ENCODE measurements at places on chromosomes 11 and 22.
A peak's percentile ranks its signal among the peaks of the same experiment; 100 is the strongest.

- no peak for DNase-seq
Observed at GRCh38 chr11:132824642-132825041, 707.7 kb downstream of the OPCML start.

- peak; percentile 19 for DNase-seq
Observed at GRCh38 chr22:22855617-22856308, 31.9 kb upstream of the IGLL5 start.

GRCh38 chr11:3196161-3197043 lies 22.2 kb downstream of the MRGPRG start:
- DNase-seq: no peak

DNA sequence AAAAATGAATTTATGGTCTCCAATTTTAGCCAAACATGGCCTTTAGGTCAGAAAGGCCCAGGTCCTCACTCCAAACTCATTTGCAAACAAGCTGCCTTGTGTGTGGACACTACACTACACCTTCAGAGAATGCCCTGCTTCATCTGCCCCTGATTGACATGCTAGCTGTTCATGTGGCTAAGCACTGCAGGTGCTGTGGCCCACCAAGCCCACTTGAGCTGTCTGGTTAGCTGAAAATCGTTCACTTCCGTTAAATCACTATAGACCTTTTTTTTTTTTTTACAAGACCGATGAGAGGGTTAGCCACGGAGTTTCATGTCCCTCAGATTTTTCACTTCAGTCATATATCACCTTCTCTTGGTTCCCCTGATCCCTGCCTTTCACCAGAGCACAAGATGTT lies 39.3 kb downstream of the NF2 start:
- no peak for DNase-seq

DNA sequence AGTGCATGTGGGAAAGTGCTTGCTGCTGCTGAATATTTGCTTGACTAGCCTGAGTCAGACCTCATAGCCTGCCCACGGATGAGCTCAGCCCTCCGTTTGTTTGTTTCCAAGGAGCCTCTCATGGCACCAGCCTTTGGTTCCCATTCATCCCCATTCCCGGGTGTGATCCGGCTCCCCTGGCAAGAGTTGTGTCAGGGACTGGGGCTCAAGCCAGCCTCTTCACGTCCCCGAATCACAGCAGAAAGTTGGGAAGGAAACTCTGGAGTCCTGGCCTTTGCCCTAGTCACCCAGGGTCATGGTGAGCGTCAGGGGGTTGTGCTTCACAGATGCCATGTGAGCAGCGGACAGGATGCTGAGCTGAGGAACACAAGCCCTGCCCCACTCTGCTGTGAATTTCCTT lies 13.8 kb downstream of the SEC14L3 start:
- no peak for DNase-seq

- no peak for DNase-seq
Observed at GRCh38 chr11:68044898-68045351, 6.1 kb downstream of the TCIRG1 start.

- peak; percentile 30 for DNase-seq
Observed at GRCh38 chr22:43152357-43153071, 1.2 kb downstream of the TSPO start.

- no peak for DNase-seq
Observed at GRCh38 chr11:80519596-80520506, 1079.0 kb upstream of the TENM4 start.

GRCh38 chr22:31488988-31489617 lies 539 bp downstream of the EIF4ENIF1 start:
- DNase-seq: peak; percentile 29

DNA sequence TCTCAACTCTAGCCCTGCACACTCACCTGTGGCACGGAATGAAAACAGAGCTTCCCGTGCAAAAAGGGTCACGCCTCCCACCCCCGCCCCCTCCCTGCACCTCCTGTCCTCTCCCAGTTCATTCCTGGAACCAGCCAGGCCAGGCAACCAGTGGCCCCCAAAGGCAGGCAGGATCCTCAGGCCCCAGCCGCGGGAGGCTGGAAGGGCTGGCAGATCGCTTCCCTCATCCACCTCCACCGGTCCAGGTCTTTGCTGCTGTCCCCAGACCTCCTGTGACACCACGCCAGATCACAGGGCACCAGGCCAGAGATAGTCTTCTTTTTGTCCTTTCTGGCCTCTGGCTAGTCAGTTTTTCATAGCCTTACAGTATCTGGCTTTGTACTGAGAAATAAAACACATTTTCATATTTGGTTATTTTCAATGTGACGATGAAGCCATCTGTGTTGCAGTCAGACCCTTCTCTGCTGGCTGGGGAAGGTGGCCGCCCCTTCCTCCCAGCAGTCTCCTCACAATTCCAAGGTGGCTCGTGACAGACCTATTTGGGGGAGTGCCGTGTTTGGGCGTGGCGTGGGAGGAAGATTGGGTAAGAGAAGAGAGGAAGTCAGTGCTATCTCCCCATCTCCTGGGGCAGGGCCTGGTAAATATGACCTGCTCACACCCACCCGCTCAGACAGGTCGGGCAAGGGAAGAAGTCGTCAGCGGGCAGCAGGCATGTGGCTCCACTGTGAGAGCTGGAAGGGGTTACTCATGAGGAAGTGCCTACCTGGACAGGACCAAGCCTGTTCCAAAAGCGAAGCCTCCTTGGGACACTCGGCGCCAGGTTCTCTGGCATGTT lies 9.1 kb downstream of the SSH3 start:
- DNase-seq: no peak

DNA sequence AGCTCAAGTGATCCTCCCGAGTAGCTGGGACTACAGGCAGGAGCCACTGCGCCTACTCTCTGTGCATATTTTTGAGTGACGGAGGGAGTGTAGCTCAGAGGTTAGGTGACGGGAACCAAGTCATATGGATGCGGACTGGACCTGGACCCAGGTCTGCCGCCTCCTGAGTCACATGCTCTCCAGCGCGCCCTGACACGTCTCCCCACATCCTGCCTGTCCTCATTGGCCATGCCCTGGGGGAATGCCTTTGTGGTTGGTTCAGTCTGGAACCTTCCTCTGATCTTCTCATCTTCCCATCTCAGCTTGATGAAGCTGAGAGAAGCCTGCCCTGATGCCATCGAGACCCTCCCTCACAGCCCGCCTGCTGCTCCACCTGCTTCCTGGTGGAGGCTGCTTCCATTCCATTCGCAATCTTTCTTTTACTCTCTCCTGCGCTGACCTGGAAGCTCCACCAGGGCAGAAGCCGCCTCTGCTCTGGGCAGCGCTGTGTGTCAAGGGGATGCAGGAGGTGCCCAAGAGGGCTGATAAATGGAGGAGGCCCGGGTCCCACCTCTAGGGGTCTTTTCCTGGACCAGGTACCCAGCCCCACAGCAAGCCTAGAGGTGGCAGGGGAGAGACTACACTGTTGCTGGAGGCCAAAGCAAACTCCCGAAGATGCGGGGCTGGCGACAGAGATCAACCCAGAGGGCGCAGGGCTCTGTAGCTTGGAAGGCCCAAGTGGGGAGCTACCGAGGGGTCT lies 13.9 kb upstream of the BAIAP2L2 start:
- no peak for DNase-seq

GRCh38 chr11:65879617-65880016 lies at the start of gene CTSW:
Gene CTSW, plus strand, starts transcription at chr11:65879837. Its CDS starts 18 bp downstream, at chr11:65879855.
- no peak for DNase-seq

- no peak for DNase-seq
Observed at GRCh38 chr11:35057926-35058668, 80.9 kb upstream of the CD44 start.

Data from stimulated activated CD4-positive, alpha-beta T cell treated with anti-CD3 and anti-CD28 coated beads, Interleukin-1b, Interleukin-23, amount 100 ng/mL, for 4 hours (primary cell).